Activated CD8-positive, alpha-beta T cell treated with anti-CD3 and anti-CD28 coated beads for 36 hours (primary cell): ENCODE measurements at places on chromosomes 3 and 15.
A peak's percentile ranks its signal among the peaks of the same experiment; 100 is the strongest.

DNA sequence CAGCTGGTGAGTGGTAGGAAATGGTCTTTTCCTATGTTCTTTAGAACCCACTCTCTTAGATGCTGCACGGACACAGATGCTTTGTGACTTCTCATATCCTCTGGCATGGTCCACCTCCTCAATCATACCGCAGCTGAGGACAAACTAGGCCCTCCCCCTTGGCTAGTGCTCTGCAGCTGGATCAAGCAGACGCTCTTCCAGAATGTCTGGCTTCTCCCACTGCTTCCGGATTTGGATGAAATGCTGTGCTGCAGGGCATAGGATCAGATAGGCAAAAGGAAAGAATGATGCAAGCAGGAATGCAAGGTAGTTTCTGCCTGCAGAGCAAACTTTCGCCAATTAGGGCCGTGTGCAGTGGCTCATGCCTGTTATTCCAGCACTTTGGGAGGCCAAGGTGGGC lies 75.7 kb upstream of the SLC4A7 start:
- DNase-seq: no peak

DNA sequence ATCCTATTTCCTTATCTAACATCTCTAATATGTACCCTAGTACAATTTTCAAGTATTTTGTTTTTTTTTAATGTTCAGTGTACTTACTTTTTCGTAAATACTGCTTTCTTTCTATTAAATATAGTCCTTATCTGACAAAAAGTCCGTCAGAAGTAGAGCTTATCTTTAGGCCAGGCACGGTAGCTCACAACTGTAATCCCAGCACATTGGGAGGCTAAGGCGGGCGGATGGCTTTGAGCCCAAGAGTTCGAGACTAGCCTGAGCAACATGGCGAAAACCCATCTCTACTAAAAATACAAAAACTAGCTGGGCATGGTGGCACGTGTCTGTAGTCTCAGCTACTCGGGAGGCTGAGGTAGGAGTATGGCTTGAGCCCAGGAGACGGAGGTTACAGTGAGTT lies 41.1 kb downstream of the USP3 start:
- DNase-seq: no peak

GRCh38 chr3:33057320-33058298 lies 39.3 kb downstream of the GLB1 start:
- no peak for DNase-seq

GRCh38 chr3:105353485-105354161 lies 13.1 kb upstream of the ALCAM start:
- DNase-seq: no peak

DNA sequence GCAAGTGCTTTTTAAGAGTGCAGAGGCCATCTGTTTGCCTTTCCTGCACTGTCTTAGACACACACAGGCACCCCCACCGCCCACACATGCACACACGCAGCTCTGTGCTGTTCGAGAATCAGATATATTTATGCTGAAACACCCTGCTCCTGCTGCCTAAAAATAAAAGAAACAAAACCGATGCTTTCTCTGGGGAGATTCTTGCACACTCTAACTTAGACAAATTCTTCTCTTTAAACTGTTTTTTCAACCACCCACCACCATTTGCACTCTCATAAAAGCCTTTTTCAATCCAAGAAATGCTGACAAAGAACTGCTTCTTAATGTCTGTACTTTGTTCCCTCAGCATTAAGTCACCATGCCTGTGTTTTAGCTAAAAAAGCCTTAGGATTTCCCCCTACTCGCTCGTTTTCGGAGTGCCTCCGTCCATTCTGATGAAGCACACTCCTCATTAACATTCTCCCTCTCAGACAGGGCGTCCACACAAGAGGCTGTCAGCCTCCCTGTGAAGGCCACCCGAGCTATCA lies 26.2 kb downstream of the SLC12A8 start:
- DNase-seq: peak; percentile 50
